NCI-H1092 (cell line): ENCODE measurements at places on chromosomes 1 and 21.
A peak's percentile ranks its signal among the peaks of the same experiment; 100 is the strongest.

DNA sequence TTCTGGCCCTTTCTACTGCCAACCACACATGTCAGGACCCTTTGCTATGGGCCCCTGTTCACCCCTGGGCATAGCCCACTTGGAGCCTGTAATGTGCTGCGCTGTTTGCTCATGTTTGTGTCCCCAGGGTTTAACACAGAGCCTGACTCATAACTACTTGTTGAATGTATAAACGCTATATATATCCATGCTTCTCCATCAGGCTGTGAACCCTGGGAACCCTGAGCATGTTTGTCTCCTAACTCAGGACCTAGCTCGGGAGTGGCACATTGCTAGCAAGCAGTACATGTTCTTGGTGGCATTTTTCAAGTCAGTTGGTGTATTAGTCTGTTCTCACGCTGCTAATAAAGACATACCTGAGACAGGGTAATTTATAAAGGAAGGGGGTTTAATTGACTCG, 8.0 kb downstream of the OLFML3 start:
- DNase-seq = no peak

- no peak for DNase-seq
Measured at GRCh38 chr1:42784946-42785693, at the start of gene TMEM269. Gene TMEM269 (plus strand): TSS chr1:42784991. CDS start chr1:42789894, 4,903 bp downstream.

DNA sequence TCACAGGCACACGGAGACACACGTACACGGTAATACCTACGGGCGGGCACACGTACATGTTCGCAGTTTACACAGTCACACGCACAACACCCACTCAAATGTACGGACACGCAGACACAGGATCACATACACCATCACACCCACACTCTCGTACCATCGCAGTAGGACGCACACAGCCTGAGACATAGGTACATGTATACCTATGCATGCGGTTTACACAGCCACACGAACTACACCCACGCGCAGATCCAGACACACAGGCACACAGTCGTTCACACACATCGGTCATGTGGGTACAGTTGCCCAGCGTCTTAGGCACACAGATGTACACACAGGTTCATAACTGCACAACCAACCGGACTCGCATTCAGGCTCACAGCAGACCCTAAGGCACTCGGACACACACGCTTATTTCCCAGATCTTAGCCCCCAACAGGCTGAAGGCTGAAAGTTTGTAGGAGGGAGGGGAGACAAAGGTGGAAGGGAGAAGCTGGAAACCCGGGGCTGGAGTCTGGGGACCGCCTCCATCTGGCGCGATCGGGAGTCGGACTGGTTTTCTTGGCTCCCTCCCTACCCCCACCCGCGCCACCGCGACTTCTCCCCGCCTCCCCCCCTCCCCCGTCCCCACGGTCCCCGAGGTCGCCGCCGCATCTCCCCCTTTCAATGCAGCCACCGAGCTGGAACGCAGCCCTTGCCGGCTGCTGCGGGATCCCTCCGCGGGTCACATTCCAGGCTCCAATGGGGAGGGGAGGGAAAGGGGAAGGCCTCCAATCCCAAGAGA, 51.9 kb upstream of the SYNC start:
- no peak for DNase-seq

DNA sequence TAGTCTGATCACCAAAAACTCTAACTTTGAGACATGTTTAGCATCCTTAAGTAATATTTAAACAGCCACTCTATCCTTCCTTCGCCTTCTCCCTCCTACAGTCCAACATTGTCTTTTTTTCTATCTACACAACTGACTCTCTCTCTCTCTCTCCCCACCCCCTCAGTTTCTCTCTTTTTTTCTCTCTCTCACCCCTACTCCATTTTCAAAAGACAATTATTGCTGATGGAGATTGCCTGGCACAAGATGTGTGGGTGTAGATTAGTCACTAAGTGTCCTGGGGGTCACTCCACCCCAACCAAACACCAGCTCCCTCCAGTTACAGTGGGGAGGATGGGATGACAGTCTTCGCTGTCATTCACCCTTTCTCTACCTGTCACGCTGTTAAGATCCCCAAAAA, 94.5 kb upstream of the NFIA start:
- DNase-seq = no peak

DNA sequence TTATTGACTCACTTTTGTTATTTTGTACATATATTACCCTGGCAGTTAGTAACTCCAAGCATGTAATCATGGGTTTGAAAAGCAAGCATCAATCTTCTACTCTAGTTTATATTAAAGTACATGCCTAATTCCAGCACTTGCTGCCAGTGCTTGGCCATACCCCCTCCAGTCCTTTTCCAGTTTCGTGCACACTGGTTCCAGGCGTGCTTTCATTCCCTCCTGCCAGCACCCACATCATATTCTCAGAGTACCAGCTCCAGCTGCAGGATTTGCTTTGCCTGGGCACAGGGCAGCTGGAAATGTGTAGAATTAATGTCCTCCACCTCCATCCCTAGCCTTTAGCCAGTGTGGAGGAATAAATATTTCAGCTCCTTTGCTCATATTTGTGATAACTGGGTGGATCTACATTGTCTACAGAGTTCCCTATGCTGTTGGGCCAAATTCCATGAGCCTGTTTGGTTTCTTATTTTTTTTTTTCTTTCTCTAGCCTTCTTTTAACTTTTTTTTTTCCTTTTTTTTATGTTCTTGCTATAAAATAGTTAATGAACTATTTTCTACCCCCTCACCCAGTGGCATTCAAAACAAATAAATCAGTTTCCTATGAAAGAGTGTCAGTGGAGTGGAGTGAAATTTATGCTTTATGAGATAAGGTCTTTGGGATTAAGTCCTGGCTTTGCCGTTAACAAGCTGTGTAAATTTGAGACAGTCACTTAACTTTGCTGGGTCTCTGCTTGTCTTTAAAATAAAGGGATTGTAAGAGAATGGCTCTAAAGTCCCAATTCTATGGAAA, 2.6 kb upstream of the GNG12 start:
- no peak for DNase-seq

- DNase-seq = no peak
Measured at GRCh38 chr1:197725044-197725443, 50.2 kb downstream of the DENND1B start.

- DNase-seq = no peak
Measured at GRCh38 chr21:37917612-37918011, 1.4 kb upstream of the KCNJ6 start.

- no peak for DNase-seq
Measured at GRCh38 chr21:29121759-29122158, 8.7 kb upstream of the MAP3K7CL start.

- no peak for DNase-seq
Measured at GRCh38 chr1:53270873-53271272, 32.6 kb upstream of the MAGOH start.

DNA sequence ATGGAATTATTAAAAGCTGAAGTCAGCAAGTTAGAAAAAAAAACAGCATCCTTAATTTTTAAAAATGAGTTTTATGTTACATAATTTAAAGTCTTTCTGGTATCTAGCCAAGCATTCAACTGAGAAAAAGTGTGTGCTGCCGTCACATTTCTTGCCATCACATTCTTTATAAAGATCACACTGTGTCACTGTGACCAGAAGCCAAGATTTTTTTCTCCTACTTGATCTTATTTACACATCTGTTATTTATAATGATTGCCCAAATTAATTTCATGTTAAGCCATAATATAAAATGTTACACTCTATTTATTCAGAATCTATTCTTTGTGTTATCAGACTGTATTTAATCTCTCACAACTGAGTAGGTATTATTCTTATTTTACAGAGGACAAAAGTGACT, 1603.7 kb downstream of the PLA2G4A start:
- DNase-seq = no peak

- DNase-seq = no peak
Measured at GRCh38 chr1:200207711-200208126, 180.2 kb downstream of the NR5A2 start.

- DNase-seq = no peak
Measured at GRCh38 chr1:203776636-203777035, 11.7 kb downstream of the LAX1 start.

DNA sequence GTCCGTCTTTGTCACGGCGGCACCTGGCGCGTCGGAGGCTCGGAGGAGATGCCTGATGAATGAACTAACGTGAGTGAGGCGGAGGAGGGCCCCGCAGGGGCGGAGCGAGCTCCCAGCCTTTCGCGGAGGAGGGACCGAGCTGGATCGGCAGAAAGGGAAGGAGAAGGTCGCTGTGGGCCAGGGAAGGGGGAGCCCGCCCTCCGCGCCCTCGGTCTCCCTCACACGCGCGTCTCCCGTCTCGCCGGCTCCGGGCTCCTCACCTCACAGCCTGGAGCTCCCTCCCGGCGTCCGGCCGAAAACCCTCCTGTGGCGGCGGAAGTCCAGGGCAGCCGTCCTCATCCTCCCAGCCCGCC, 519 bp downstream of the ZNF496 start:
- peak; percentile 54 for DNase-seq

- DNase-seq = no peak
Measured at GRCh38 chr1:24438423-24438901, 22.9 kb downstream of the NIPAL3 start.

GRCh38 chr1:185600641-185601040, 133.6 kb upstream of the HMCN1 start:
- no peak for DNase-seq

- no peak for DNase-seq
Measured at GRCh38 chr1:76471536-76471935, 395.7 kb upstream of the ST6GALNAC5 start.

DNA sequence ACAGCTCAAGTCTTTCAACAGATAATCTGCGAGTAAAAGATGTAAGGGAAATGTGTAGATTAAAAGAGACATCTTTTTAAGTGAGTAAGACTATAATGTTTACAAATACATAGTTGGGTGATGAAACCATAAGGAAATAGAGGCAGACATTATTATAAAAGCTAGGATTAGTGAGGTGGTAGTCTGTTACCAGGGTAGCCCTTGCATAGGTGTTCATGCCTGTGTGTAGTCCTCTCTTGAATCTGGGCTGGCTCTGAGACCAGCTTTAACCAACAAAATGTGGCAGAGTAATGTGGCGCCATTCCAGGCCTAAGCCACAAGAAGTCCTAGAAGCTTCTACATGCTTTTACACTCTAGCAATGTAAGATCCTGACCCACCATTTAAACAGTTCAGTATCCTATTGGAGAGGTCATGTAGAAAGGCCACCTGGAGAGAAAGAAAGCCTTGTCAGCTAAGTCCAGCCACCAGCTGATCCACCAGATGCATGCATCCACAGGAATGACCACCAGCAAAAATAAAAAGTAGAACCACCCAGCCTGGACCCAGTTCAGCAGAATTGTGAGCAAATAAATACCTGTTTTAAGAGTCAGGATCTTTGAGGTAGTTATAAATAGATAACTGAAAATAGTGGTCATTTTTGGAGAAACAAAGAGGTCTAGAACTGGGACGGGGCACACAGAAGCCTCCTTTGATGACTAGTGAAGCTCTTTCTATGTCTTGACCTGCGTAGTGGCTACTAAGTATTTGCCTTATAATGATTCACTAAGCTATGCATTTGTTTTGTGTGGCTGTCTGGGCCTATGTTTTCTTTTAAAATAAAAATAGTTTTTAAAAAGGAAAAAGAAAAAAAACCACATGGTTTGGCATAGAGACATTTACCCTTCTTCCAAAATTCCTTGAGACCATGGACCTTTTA, 8.1 kb downstream of the NIBAN1 start:
- no peak for DNase-seq

DNA sequence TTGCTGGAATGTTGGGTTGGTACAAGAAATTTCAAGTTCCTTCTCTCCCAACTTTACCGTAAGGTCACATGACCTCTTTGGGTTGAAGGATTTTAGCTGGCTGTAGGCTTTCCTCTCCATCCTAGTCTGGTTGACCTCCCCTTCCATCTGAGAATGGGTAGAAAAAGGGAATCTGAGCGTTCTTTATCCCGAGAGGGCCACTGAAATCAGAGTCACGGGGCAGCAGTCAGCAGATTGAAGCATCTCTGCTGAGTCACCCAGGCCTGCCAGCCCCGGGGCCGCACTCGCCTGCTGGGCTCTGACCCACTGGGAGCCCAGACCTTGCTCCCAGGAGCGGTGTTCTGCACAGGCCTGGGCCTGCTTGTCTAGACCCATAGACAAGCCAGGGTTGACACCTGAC, 31.0 kb downstream of the TMCC2 start:
- DNase-seq = no peak
